ENCODE measurements at places on chromosomes 13 and 19.

- no peak for DNase-seq
Observed at GRCh38 chr19:12453495-12453894, 12.7 kb upstream of the ZNF443 start.

GRCh38 chr19:44947041-44947581 is 1.3 kb downstream of the APOC2 start:
- DNase-seq, result no peak

GRCh38 chr13:73242515-73243015 is 183.8 kb downstream of the KLF5 start:
- DNase-seq, result no peak

DNA sequence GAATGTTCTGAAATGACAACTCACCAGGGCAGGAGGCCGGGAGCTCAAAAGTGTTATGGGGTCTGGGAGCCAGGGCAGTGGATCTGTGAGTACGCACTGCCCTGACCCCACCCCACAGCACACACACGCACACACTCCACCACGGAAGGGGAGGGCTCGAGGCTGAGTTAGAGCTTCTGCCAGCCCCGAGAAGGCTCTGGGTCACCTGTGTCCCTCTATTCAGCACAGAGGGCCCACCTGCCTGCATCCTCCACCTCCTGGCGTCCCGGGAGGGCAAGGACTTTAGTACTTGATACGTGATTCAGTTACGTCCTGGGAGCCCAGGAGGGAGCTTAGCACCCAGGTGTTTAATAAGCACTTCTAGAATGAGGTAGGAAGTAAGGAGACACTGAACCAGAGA is 190.0 kb upstream of the GPR12 start:
- DNase-seq, result no peak

- DNase-seq, result peak; percentile 7
Observed at GRCh38 chr19:374886-375235, 30.3 kb upstream of the MIER2 start.

DNA sequence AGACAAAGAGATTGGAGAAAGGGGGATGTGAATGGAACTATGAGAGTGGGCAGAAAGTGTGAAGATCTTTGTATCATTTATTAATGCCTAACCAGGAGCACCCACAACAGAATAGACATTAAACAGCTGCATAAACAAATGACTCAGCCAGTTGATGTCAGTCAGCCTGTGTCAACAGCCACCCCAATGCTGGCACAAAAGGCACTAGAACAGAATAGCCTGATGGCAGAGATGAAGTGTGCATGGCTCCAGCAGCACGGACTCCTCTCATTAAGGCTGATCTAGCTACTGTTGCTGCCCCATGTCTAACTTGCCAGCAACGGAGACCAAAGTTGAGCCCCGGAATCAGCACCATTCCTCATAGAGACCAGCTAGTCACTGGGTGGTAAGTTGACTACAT is 7.8 kb downstream of the CPB2 start:
- DNase-seq, result no peak

DNA sequence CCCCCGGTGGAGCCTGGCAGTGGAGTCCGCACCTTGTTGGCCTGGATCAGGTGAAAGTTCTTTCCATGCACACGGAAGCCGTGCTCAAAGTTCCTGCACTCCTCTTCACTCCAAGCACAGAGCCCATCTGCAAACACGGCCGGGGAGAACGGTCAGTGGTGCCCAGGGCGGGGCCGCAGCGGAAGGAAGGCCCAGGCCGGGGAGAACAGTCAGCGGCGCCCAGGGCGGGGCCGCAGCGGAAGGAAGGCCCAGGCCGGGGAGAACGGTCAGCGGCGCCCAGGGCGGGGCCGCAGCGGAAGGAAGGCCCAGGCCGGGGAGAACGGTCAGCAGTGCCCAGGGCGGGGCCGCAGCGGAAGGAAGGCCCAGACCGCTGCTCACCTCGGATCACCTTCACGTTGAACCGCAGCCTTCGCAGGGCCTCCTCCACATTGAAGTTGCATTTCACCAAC is 20.6 kb upstream of the PLPP2 start:
- DNase-seq, result no peak

DNA sequence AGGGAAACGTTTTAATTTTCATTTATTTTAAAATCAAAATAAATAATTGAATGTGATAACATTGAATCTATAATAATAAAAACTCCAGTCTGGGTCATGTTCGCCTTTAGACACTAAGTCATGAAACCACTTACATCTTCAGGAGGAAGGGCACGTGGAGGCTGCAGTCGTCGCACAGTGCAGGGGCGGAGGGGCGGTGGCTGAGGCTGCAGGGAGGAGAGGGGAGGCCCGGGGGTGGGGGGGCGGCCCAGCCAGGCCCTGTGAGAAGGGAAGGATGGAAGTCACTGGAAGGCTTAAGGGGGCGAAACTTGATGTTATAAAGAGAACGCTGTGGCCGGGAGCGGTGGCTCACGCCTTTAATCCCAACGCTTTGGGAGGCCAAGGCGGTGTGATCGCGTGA is 14.9 kb upstream of the LATS2 start:
- DNase-seq, result no peak

DNA sequence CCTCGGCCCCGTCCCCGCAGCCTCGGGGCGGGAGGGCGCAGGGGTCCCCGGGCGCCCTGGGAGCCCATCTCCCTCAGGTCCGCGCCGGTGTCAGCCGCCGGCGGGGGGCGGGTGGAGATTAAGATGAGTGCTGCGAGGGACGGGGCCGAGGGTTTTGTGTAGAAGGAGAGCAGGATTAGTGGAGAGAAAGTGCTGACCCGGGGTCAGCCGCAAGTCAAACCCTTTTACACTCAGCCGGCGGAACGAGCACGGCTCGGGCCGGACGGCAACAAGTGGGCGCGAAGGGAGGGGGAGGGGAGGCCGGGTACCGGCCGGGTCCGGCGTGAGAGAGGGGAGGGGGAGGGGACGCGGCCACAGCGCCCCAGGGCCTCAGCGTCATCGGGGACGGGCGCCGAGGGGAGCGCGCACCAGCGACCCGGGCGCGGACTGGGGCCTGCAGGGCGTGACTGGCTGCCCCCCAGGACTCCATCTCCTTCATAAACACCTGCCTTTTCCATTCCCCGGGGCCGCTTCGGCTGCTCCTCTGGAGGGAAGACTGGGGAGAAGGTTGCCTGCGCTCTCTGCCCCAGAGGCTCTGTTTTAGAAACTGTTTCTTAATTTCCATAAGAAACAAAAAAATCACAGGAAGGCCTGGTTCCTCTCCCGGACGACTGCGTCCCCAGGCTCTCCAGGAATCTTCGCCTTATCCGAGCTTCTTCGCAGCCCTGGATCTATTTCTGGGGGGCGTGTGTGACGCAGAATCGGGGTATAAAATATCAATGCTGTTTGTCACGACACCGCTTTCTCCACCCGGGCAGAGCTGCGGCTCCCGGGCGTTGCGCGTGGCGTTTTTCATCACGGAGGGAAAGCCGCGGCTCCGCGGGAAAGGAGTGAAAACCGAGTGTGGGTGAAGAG is 6.5 kb downstream of the SOX1 start:
- no peak for DNase-seq

GRCh38 chr19:35327642-35328041 is 1.3 kb upstream of the CD22 start:
- DNase-seq, result no peak

- DNase-seq, result no peak
Observed at GRCh38 chr19:31450696-31451095, 101.5 kb upstream of the TSHZ3 start.

DNA sequence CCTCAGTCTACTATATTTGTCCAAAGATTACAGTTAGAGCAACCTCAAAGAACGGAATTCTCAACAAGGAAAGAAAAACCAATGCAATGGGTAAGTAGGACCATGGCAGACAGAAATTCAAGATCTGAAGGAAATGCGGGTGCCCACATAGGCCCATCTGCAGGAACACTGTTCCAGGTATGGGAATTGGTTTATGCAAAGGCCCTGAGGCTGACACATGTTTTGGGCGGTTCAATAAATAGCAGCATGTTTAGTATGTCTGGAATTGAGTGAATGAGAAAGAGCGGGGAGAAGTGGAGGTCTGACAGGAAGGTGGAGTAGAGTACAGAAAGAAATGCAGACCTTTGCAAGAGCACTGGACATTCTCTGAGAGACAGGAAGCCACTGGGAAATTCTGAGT is 164.7 kb upstream of the KLF12 start:
- no peak for DNase-seq

- no peak for DNase-seq
Observed at GRCh38 chr13:94706843-94707399, 5.4 kb downstream of the SOX21 start.

DNA sequence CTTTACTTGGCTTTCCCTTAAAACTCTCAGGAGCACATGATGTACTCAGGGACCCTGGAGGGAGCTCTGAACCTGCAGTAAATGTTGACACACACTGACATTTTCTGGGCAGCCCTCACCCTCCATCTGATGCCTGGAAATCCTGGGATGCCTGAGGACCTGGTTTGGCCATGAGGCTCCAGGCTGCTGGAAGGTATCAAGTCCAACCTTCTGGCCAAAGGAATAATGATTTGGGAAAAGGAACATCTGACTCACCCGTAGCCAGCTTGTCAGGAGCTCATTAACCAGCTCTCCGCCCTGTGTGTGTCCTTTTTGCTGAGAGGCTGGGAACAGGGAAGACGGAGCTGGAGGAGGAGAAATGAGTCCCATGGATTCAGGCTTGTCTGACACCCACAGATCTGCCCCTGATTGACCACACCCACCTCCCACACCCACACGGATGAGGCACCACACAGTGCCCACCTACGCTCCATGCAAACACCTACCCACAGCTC is 10.3 kb downstream of the ZNF558 start:
- no peak for DNase-seq

DNA sequence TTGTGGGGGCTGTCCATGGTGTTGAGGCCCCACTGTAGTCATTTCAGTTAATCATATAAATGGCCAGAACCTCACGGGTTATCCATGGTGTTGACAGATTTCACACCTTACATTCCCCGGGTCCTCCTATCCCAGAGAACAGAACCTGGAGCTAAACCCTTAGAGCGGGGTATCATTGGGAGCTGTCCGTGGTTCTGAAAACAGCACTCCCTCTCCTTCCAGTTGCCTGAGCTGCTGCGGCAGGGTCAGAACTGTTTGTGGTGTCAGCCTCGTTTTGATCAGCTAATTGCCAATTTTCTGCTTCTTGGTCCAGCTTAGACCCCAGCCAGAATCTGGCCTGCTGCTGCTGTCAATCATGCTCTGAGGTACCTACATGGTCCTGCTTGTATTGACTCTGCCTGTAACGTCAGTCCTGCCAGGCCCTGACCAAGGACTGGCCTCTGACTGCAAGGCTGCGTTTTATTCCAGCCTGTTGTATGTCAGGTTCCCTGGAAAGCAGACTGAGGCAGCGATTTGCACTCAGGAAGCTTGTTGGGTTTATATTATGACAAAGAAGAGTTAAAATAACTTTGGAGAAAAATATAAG is 55.8 kb upstream of the KCTD15 start:
- DNase-seq, result no peak

- no peak for DNase-seq
Observed at GRCh38 chr19:56156768-56157167, 15.7 kb downstream of the ZNF444 start.

DNA sequence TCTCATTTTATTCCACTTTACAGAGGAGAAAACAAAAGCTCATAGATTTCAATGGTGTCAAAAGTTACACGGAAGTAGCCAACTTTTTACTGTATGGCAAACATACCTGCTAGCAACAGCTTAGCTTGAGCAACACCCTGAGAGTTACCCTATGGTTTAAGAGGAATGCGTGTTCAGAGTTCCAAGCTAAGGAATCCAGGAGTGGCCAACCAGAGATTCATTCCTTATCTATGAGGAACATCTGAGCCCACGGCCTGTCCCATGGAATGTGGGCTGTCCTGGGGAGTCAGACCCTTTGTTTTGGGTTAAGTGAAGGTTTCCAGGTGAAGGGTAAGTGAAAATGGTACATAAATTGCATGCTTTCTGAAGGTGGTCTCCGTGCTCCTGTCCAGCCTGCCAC is 67.5 kb downstream of the STARD13 start:
- DNase-seq, result no peak

GRCh38 chr13:97431171-97431764 is 2.7 kb upstream of the RAP2A start:
- no peak for DNase-seq

DNA sequence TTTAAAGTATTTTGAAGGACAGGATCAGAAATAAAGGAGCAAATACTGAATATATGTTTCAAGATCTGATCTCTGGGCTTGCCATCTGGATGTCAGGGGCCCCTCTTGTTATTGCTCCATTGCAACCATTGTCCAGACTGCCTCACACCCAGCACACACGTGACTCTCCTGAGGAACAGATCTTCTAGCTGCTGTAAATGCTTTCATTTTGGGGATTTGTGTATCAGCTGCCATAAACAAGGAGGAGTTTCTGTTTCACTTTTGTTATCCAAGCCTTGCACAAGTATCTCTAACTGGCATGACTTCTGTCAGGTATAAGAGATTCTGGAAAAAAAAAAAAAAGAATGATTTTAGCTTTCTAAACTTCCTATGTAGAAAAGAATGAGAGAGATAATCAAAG is 1624.1 kb upstream of the PRR20A start:
- no peak for DNase-seq

DNA sequence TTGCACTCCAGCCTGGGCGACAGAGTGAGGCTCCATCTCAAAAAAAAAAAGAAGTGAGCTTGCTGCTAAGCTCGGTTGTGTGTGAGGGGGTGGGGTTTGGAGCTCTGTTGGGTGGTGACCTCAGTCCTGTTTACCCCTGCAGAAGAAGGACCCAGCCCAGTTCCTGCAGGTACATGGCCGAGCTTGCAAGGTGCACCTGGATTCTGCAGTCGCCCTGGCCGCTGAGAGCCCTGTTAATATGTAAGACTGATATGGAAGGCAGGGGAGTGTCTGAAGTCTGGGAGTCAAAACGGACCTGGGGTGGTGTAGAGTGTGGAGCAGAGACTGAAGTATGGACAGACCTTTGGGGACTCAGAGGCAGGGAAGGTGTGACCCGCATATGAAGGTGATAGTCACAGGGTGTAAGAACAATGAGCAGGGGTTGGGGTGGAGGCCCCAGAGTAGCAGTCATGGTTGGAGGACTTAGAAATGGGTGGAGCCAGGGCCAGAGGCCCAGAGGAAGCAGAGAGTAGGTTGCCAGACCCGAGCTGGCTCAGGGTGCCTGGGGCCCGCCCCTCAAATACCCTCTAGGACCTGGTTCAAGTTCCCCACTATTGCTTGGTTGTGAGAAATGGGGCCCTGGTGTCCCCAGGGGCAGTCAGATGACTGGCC is 13.2 kb downstream of the CLASRP start:
- no peak for DNase-seq

- DNase-seq, result peak; percentile 94
Observed at GRCh38 chr19:55674841-55675660, at the start of gene EPN1. TSS of gene EPN1 (plus strand) at chr19:55675226. CDS start at chr19:55678628, 3,402 bp downstream.

DNA sequence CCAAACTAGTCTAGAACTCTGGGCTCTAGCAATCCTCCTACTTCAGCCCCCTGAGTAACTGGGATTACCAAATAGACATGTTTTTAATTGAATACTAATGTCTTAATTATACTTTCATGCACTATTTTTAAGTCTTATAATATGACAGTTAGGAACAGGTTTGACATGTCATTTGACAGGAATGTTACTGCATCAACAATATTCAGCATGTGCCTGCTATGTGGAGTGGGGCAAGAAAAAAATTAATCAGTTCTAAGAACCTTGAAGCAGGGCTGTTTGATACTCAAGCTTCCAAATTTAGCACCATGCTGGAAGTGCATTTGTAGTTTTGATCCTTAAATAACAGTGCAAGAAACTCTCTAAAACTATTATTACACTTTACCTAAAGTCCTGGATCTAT is 265.3 kb downstream of the MZT1 start:
- DNase-seq, result no peak
